SK-N-MC (cell line): ENCODE measurements at places on chromosomes 1 and 21.
A peak's percentile ranks its signal among the peaks of the same experiment; 100 is the strongest.

DNA sequence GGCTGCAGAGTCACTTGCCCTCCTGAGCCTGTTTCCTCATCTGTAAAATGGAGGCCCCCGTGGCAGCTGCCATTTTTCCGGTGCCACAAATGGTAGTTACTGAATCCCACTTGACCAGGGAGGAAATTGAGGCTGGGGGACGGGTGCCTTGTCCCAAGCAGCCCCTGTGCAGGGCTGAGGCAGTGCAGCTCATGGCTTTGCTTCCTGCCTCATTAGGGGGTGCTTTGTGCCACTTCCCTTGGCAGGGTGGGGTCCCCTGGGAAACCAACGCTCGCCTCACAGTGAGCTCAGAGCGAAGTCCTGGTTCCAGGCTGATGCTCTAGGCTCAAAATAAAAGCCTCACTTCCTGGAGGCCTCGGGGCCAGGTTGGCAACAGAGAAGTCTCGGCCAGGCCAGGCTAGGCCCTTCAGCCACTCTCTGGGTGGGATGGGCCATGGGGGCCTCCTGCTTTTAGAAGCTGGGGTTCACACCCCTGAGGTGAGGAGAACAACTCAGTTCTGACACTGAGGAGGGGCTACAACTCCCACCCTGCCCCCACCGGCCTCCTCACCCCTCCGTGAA lies 6.8 kb downstream of the LAPTM5 start:
- DNase-seq: no peak

- no peak for DNase-seq
Observed at GRCh38 chr21:45833414-45833813, 148.2 kb upstream of the COL6A1 start.

DNA sequence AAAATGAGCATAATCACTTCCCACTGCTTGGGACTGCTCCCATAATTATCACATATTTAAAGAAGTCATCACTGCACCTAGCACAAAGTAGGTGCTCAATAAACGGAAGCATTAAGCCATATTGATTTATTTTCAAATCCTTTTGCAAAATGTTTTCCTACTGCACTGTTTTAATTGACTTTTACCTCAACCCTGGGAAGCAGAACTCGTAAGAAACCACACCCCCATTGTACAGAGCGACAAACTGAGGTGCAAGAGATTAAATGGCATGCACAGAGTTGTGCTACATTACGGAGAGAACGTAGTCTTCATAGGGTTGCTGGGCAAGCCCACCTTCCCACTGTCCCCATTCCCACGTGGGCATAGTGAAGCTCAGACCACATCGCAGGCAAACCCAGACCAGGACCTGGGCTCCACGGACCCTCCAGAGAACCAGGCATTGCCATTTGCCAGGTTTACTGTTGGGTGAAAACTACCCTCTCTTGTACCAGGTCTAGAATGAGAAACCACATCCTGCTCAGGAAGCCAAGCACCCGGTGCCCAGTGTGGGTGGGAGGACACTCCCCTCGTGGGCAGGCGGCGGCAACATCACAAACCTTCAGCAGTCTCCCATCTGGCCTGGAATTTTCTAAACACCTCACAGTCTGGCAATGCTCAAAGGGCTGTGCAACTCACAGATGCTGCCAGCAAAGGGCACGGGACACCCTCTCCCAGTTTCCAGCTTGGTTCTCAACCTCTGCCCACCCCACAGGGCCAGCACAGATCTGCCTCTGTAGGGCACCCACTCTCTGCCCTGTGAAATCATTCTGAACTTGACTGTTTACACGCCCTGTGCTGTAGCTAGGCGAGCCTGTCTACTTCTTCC lies 8.2 kb downstream of the IFFO2 start:
- DNase-seq: no peak

GRCh38 chr1:165580931-165581871 lies 37.4 kb downstream of the LRRC52 start:
- DNase-seq: no peak

DNA sequence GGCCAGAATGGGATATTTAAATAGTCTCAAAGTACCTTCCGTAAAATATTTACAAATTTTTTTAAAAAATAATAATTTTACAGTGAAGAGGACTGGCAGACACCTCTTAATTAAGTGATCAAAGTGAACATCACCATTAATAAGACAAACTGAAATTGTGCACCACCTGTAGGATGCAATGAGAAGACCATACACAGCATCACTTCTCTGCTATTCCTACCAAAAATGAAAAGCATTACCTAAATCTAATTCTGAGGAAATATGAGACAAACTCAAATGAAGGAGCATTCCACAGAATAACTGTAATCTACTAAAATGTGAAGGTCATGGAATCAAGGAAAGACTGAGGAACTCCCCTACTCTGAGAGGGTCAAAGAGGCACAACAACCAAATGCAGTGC lies 68.2 kb upstream of the PRDX6 start:
- DNase-seq: no peak

- no peak for DNase-seq
Observed at GRCh38 chr1:160836561-160836960, 26.1 kb downstream of the CD244 start.

- no peak for DNase-seq
Observed at GRCh38 chr1:21620011-21620410, 49.1 kb downstream of the RAP1GAP start.

DNA sequence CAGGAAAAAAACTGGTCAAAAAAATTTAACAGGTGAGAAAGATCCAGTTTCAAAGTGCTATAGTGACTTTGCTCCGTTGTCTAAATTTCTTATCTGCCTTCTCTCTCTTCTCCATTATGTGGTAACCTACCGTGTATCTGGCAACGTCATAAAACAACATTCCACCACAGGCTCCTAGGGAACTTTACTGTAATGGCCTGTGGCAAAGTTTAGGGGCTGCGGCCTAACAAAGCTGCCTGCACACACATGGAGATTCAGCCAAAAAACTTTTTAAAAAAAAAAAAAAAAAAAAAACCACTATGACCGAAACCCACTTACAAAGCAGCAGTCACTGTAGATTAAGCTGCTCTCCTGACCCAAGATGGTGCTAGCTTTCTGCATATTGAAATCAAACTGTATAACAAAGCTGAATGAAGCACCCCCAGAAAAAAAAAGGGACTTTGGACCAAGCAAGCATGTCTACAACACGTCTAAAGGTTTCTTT lies 202.6 kb downstream of the SLC45A1 start:
- peak; percentile 37 for DNase-seq

- DNase-seq: no peak
Observed at GRCh38 chr1:215143497-215143896, 61.0 kb downstream of the KCNK2 start.

- no peak for DNase-seq
Observed at GRCh38 chr21:38917043-38917774, 111.5 kb downstream of the ETS2 start.

GRCh38 chr1:29849038-29849750 lies 612.9 kb downstream of the PTPRU start:
- no peak for DNase-seq

DNA sequence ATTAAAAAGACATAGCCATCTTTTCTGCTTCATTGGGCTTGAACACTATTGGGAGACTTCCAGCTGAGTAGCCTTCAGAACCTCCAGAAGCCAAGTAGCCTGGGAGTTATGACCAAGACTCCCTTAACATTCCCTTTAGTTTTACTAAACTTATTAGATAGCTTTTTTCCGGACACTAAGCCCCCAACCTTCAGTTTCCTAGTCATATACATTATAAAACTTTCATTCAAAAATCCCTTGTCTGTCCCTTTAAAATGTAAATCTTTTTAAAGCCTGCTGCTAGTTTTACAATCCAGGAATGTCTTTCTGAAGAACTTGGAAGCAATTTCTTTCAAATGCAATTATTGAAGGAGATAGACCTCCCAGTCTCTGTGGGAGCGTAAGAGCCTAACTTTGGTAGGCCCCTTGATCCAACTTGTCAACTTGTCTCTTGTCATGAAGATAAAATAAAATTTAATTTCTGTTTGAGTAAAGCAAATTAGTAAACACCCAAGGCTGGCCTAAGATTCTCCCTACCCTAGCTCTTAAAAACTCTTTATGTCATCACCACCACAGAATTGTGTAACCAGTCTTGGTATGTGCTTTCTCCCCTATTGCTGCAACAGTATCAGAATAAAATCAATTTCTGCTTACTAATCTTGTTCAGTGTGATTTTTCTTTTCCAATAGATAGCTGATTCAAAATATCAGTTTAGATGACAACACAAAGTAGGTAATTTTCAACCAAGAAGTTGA lies 796.2 kb downstream of the PLA2G4A start:
- no peak for DNase-seq

GRCh38 chr1:35454616-35455015 lies 102.6 kb downstream of the KIAA0319L start:
- DNase-seq: no peak

GRCh38 chr1:177984136-177984525 lies 14.3 kb upstream of the SEC16B start:
- no peak for DNase-seq

GRCh38 chr1:9119745-9120144 lies 9.2 kb downstream of the GPR157 start:
- no peak for DNase-seq

- no peak for DNase-seq
Observed at GRCh38 chr1:197017558-197018146, 40.3 kb downstream of the CFHR5 start.

- DNase-seq: no peak
Observed at GRCh38 chr1:58932859-58933598, 149.2 kb upstream of the JUN start.

DNA sequence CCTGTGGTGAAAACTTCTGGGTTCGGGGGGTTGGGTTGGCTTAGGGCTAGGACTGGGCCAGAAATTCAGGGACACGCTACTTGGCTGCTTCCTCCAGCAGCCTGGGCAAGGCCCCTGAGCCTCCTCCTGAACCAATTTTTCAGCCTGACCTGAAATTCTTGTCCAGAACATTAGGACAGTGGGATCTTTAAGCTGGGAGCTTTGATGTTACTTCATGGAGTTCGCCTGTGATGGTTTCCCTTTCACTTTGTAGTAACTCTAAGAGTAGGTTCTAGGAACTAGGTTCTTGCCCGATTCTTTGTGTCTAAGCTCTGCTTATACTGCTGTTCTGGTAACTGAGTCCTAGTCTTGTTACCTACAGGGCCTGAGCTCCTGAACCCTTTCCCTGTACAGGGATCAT lies 75.3 kb downstream of the S1PR1 start:
- no peak for DNase-seq
